ENCODE measurements at places on chromosomes 7 and 10.

DNA sequence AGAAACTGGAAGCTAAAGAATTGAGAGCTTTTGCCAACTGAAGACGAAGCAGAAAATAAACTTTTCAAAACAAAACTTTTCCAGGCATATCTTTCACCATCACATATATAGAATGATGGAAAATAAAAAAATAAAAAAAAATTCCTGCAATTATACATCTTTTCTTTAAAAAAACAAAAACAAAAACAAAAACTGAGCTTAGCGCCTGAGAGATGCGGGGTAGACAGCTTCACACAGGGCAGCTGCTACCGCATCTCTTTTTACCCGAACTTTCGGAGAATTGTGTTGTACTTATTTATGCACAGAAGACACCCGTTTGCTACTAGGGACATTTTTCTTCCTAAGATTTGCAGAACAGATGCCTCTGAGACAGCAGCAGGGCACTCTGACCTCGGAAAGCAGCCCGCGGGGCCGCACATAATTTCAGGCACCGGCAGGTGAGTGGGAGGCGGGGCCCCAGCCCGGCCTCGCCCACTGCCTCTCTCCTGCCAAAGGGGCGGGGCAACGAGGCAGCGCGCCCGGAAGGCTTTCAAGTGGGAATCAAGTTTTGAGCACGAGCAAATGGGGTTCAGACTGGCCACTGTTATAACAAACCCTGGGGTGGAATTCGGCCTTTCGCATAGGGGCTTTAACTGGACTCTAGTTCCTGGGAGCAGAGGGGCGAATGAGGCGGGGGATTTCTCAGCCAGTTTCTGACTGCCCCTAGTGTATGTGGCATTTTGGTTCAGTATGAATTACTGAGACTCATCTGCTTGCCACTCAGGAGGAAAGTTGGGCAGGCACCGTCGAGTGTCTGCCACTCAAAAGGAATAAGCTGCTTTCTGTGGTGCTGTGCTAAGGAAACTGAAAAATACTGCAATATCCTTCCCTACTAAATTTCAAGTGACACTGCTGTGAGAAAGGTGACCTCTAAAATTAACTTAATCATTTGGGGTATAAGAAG, 18.5 kb upstream of the FAM133B start:
- no peak for DNase-seq

DNA sequence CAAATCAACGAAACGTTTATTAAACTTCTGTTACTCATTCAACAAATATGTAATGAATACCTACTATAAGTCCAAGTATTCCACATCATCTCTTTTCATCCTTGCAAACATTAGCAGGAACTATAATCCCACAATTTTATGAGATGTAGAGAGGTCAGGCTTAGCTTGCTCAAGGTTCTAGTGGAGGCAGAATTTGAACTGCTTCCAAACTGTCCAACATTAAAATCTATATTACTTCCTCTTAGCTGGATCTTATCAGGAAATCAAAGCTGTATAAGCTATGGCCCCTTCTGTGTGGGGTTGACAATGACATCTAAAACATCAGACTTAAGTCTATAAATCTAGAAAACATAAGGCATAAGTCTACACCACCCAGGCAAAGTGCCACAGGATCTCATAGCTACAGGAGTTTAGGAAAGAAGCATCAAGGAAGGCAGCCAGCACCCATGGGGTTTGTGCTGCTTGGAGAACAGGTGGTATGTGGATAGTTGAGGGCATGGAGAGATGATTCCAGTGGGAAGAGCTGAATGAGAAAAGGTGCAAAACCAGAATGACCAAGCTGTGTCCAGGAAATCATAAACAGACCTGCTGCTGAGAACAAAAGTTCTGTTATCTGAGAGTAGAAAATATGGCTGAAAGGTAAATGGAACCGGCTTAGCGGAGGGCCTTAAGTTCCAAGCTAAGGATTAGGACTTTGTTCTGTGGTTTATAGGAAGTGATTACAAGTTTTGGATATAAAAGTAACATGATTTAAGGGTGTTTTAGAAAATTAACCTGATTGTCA, 34.5 kb downstream of the PAPSS2 start:
- DNase-seq = no peak

DNA sequence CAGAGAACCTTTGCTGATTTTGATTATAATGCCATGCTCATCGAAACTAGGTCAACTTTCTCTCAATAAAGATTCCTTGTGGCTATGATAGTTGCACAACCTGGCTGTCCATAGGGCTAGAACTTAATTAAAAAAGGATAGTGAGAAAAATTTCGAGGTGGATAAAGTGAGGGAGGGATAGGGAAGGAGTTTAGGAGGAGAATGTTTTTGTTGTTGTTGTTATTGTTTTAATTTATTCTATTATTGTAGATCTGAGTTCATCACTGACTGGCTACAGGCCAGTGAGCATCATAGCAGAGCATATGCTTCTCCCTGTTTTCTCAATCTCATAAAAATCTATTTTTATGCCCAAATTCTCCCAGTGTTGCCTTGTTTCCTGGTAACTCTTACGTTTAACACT, 688.7 kb upstream of the GRM3 start:
- no peak for DNase-seq

GRCh38 chr10:48770561-48771089, 86.0 kb downstream of the WDFY4 start:
- DNase-seq = no peak

DNA sequence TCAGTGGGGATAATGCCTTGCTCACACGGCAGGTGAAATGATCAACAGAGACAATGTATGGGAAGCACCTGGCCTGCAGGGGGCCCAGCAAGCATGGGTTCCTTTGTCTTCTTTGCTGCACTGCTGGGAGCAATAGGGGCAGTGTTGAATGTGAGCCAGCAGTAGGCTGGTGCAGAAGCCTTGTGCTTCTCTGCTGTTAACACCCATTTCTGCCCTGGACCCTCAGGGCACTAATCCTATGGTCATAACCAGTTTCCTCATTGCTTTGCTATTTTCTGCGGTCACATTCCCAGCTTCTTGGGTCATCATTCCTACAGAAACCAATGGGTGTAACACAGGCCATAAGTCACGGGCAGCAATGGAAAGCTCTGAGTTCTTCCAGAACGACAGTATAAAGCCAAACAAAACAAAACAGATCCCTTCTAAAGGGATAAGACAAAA, 10.9 kb upstream of the LGI1 start:
- DNase-seq = no peak

DNA sequence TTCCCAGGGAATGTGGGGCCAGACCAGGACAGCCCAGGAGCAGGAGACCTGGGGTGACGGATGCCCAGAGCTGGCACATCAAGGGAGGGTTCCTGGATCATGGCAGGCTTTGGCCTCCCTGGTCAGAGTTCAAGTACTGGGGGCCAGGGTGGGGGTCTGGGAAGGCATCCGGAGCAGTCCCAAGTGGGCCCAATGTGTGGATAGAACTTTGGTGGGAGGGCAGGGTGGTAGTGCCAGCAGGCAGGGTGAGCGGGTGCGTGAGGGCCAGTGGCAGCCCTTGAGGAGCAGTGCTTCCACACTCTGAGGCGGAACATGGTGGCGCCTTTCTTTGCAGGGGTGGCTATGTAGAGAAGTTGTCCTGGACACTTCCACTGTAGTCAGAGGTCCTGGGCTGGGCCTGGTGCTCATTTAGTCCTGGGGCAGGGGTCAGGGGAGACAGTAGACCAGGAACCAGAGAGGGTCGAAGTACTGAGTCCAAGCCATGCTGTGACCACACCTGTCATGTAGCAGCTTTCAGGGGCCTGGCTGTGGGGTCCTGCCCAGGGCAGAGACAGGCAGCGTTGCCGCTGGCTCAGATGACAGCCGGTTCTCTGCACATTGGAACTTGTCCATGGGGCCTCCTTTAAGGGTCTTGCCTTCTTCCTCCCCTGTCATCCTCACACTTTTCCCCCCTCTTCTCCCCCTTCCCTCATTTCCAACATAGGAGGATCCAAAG, 22.2 kb upstream of the CSGALNACT2 start:
- no peak for DNase-seq

GRCh38 chr10:34013235-34013634, 678.8 kb upstream of the NRP1 start:
- no peak for DNase-seq

DNA sequence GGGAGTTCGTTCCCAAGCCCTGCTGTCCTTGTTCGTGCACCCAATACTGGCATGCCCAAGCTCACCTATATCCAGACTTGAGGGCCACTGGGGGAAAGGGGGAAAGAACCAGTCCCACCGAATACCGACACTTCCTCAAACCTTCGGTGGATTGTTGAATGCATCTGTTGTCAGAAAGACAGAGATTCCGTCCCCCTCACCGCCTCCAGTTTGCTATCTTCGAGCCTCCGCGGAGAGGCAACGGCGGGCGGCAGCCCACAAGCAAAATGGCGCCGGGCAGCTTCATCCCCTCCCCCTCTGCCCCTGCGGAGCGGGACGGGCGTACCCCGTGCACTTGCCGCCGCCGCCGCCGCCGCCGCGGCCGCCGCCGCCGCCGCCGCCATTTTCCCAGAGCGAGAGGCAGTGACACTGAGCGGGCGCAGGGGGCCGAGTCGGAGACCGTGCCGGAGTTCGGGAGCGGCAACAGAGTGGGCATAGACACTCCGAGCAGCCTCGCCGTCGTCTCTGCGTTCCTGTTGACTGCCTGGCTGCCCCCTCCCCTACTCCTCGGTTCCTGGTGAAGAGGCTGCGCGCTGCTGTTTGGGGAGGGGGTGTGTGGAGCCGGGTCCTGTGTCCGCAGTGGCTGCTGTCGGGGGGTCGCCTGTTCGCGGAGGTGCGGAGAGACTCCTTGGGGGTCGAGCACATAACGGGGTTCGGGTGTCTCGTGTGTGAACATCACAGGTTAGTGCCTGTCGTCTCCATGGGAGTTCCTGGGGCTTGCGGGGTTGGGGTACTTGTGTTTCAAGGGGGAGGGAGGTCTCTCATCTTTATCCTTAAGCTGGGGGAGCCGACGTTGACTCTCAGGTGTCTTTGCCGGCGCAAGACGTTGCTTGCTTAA, at the start of gene KMT2E:
TSS of gene KMT2E (plus strand) at position 390 of the 877 bp plus-strand sequence. CDS start 26,748 bp downstream, outside the sequence.
- peak; percentile 91 for DNase-seq

DNA sequence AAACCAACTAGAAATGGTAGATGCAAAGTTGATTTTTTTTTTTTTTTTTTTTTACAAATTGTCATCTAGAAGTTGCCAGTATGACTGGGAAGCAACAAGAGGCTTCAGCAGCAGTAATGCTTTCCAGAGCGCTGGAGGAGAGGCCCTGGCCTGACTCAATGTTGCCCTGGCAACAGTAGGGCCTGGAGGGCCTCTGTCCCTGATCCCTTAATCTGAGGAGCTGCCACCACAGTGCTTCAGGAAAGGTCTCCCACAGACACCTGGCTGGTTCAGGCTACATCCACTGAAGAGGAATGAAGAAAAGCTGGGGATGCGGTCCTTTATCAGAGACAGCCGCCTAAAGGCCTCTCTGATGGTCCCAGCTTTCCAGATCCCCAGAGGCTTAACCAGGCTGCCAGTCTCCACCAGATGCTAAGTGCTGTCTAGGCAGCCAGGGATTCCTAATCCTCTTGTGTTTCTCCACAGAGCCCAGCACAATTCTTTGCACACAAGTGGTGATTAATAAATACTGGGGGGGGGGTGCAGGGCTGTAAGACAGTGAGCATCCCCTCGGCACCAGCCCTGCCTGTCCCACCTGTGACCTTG, 33.7 kb downstream of the ZNF777 start:
- DNase-seq = no peak

DNA sequence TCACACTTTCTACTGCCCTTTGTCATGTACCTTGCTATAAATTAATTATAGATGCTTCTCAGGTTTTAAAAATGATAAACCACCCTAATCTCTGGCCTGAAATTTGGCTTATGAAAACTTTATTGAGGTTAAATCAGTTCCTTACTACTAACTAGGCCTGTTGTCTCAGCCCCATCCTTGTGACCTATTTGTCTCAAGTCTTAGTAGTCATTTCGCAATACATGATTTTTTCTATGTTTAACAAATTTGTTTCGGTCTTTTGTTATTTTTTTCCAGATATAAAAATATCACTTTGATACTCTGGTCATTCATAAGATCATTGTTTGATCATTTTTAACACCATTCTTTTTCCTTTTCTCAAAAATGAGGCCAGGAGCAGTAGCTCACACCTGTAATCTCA, 411.6 kb downstream of the GFRA1 start:
- no peak for DNase-seq

DNA sequence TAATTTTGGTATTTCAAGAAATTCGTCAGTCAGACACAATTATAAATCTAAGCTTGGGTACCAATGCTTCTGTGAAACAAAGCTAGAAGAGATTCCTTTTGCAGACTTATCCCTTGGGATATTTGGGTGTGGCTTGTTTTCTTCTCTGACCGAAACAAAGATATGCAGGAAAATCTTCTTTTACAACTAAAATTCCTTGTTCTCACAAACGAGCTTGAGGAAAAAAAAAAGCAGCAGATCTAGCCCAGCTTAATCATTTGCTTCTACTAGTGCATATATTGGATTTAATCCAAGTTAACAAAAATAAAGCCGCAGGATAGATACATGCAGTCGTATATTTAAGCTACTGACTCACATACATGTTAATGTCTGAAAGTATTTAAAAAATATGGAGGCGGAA, 104.2 kb downstream of the PRTFDC1 start:
- DNase-seq = no peak

DNA sequence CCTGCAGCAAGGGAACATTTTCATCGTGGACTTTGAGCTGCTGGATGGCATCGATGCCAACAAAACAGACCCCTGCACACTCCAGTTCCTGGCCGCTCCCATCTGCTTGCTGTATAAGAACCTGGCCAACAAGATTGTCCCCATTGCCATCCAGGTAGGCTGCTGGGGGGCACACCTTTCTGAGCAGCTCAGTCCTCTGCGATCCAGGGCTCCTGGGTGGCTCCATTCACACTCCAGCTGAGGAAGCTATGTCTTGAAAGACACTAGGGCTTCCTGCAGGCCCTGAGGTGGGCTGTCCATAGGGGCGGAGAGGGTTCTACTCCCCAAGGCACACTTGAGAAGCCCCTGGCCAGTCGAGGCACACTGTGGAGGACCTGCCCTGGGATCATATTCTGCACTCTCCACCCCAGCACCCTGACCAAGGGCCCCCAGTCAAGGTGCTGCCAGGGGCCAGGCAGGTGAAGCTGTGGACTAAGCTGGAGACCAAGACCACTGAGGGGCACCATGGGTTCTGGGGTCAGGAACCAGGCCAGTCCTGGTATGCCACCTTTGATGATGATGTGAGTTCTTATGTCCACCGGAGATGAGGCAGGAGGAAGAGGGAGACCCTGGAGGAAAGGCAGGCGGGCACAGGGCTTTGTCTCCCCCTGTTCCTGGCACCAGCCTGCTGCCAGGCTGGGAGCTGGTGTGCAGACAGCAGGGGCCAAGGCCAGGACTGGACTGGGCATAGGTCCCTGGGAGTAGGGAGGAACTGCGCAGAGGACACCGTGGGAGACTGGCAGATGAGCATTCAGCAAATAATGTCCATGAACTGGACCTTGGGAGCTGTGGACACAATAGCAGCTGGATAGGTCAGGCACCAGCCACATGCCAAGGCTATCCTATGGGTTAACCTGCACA, 54.8 kb downstream of the ALOX5 start:
- DNase-seq = no peak

- no peak for DNase-seq
These were observed 1163.4 kb upstream of the AUTS2 start for GRCh38 chr7:68434857-68435256.

GRCh38 chr7:104299323-104299722, 29.1 kb upstream of the LHFPL3 start:
- no peak for DNase-seq

Measured in CD4-positive, alpha-beta T cell treated with Interleukin-6 at 100 ng/mL for 8 hours (primary cell).